ENCODE measurements at places on chromosomes 2 and 18.

DNA sequence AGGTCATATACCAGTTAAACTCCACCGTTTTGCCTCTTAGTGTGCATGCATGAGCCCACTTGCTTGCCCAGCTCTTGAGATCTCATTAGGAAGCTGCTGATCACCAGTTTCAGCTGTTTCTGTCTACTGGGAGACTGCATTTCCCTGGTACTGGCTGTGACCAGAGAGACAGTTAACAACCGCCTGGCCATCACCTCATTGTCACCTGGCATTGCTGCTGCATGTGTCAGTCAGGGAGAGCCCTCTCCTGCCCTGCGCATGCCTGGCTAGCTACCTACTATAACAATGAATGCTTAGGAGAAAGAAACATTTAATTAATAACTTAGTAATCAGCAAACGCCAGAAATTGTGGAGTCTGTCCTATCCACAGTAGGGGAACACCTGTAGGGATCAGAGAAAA is 265.8 kb upstream of the CYRIA start:
- DNase-seq = no peak

DNA sequence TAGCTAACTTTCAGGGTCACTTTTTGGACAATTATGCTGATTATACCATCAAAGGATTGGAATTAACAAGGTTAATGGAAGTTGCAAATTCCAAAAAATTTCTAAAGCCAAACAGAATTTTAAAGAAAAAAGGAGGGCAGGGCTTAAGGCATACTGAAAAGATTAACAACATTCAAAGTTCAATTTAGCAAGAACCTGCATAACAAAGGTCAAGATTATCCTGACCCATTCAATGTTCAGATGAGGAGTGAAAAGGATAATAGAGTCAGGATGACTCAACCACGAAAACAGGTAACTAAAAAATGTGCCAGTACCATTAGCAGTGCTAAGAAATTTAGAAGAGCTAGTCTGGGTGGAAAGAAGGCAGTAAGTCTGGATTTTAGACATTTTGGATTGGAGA is 139.8 kb upstream of the HNMT start:
- DNase-seq = no peak

GRCh38 chr2:103448495-103448894 is 686.7 kb downstream of the TMEM182 start:
- DNase-seq = no peak

DNA sequence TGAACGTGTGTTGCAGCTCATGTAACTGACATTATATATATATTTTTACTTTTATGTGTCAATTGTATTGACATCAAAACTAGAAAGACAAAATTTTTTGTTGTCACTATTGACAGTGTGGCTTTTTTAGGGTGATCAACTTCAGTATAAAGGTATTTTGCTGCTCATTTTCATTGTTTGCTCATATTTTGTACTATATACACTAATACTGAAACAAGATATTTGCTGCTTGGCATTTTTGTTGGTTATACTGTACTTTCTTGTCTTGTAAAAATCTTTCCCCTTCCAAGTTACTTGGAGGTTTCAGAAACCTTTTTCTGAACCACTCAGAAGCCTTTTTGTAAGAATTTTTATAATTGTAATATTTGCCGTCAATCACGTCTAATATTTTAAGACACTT is 16.5 kb downstream of the AFTPH start:
- DNase-seq = no peak

- no peak for DNase-seq
Measured at GRCh38 chr2:108621087-108621559, 86.9 kb downstream of the LIMS1 start.

- DNase-seq = no peak
Measured at GRCh38 chr2:171568089-171568488, 45.8 kb downstream of the CYBRD1 start.

- no peak for DNase-seq
Measured at GRCh38 chr18:505483-506122, 5.1 kb upstream of the COLEC12 start.
